ENCODE measurements at places on chromosomes 7 and 10.
A peak's percentile ranks its signal among the peaks of the same experiment; 100 is the strongest.

DNA sequence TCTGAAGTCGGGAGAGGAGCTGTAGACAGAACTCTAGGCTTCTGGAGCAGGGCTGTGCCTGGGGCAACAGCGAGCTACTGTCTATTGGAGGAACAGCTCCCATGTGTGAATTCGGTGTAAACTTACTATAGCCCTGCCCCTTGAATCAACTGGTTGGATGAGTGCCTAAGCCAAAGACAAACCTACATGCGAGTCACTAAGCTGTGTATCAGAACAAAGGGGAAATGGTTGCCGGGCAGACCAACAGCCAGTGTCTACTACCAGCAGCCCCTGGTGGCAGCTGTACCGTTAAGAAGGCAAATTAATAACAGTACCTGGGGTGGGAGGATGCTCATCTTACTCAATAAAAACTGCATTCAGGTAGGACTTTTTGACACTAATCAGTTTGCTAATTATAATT, 343.6 kb downstream of the ACTR3B start:
- DNase-seq: no peak

DNA sequence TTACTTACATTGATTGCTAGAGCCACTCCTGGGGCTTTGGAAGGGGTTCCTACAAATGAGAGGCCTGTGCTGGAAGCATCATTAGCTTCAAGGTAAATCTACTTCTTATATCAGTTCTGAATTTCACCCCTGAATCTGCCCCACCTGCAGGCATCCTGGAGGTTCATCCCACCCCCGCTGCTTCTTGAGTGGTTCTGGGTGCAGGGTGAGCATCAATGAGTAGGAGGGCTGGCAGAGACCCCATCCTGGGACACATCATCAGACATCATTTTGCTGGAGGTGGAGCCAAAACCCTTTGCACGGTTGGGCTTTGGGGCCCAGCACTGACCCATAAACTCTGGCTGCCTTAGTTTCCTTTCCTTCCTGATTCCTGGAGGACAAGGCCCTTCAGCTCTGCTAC, 143.7 kb downstream of the PTPN20 start:
- DNase-seq: no peak

DNA sequence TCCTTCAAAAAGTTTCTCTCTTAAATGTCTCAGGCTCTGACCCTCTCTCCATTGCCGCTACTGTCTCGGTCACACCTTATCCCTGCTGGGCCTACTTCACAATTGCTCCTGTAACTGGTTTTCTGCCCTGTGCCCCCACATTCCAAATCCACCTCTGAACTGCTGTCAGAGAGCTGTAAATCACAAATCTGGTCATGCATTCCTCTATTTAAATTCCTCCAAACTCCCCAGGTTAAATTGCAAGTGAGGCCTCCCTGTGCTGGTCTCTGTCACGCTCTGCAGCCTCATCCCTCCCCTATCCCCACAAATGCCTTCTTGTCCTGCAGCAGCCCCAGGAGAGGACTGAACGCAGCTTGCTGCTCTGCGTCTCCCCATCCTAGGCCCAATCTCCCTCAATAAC, 40.4 kb upstream of the CDCA7L start:
- no peak for DNase-seq

- DNase-seq: no peak
Observed at GRCh38 chr10:81963606-81964005, 88.6 kb downstream of the NRG3 start.

DNA sequence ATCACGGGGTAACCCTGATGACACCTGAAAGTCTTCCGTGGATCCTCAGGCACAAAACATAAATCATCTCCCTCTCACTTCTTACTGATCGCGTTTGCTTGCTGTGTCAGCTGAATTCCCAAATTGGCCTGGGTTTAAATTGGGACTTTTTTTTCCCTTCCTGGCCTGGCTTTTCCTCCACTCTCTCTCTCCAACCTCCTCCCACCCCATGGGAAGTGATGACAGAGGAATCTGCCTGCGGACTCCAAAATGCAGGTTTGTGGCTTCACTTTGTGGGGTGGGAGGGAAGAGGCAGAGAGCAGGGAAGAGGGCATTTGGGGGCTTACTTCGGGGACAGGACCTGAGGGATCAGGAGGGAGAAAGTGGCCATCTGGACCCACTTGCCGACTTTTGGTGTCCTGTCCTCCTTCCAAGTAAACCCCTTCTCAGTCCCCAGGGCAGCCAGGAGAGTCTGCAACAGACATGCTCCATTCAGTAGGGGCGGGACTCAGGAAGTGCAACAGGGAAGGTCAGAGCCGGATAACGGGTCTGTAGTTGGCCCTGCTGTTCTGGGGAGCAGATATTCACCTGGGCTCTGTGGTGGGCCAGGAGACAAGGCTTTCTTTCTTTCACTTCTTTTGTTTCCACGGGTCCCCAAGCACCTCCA, 172.7 kb downstream of the PLXNA4 start:
- DNase-seq: no peak

GRCh38 chr7:114180556-114181266, 233.9 kb upstream of the FOXP2 start:
- DNase-seq: no peak

DNA sequence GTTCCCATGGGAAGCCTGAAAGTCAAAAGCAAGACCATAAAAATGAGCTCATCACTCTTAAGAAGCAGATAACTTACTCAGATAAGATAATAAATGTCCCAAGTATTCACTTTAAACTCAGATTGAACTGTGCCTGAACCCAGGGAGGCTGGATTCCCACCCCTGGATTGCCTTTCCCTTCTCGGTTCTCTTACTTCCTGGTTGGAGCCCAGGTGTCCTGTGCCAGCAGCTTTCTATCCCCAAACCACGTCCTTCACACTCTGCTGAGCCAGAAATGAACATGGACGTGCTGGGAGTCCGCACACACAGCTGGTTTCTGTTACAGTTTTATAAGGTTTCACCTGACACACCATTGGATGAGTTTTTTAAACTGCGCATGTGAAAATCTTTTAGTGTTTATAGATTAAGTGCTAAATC, 636.2 kb upstream of the IGFBP3 start:
- peak; percentile 76 for DNase-seq

- peak; percentile 71 for DNase-seq
Observed at GRCh38 chr7:159015454-159016410, 128.9 kb downstream of the VIPR2 start.

GRCh38 chr7:107676249-107676648, 15.6 kb downstream of the SLC26A4 start:
- DNase-seq: no peak

DNA sequence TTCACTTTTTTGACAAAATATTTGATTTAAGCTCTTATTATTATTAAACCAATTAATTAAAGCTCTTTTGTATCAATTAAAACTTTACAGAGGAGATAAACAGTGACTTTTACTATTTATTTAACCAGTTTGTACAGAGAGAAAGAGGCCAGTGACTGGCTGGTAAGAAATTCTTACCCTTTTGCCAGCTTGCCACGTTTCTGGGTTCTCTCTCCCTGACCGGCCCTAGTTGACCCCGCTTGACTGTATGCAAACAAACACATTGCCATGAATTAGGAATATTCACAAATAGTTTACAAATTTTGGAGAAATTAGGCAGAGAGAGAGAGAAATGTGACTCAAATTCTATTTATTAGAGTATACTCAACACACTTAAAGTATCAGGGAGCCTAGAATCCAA, 36.2 kb downstream of the NPVF start:
- no peak for DNase-seq

GRCh38 chr7:20198260-20198659, 18.9 kb downstream of the MACC1 start:
- DNase-seq: no peak

GRCh38 chr10:126917975-126918908, 13.0 kb downstream of the DOCK1 start:
- DNase-seq: no peak

DNA sequence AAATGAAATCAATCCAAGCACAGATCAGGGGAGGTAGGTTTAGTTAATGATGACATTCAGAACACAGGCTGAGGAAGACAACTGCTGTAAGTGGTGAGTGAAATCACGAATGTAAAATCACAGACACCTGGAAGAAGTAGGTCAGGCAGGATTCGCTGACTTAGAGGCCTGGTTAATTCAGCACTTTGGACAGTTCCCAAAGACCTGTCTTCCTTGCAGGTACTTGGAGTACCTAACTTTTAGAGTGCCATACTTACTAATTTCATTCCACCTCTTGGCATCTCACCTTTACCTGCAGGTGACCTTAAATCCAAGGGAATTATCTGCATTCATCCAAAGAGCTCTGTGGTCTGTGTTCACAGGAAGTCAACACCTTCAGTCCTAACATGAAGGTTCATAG, 822.3 kb downstream of the PHTF2 start:
- DNase-seq: no peak

DNA sequence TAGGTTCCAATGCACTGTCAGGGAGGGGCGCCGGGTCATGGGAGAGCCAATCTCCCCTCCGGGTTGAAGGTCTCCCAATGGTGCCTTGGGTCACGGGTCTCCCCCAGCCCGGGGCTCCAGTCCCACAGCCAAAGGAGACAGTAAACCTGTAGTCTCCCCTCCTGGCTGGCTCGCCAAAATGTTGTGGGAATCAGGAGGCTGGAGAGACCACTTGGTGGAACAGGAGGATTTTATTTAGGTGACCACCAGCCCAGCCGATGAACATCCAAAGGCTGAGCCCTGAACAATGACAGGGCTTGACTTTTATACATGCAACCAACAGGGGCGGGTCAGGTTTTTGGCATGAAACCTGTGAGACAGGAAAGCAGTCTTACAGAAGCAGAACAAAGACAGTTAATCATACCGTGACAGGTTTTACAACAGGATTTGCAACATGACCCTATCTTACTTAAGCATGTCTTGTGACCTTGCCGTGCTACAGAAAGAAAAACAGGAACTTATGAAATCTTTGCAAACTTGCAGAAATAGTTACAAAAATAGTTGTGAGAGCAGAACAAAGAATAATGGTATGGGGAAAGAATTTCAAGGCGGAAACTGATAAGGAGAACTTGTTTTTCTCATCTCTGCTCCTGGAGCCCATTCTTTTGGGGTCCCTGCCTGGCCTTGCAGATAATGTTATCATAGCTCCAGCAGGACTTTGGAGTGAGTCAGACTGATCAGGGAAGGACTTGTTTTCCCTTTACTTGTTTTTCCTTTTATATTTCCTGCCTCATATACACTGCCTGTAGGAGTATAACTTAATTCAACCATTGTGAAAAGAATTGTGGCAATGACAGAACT, 7.1 kb downstream of the ERV3-1 start:
- DNase-seq: no peak

- no peak for DNase-seq
Observed at GRCh38 chr7:126716321-126716720, 536.4 kb downstream of the GRM8 start.

GRCh38 chr7:49333180-49333881, 409.0 kb downstream of the CDC14C start:
- no peak for DNase-seq

GRCh38 chr10:6244510-6244909, 41.8 kb downstream of the PFKFB3 start:
- no peak for DNase-seq

- DNase-seq: no peak
Observed at GRCh38 chr7:87797798-87798403, 78.3 kb downstream of the SLC25A40 start.

GRCh38 chr7:73770860-73771670, 995 bp upstream of the CLDN3 start:
- no peak for DNase-seq

GRCh38 chr10:3606309-3606708, 178.7 kb downstream of the KLF6 start:
- no peak for DNase-seq

GRCh38 chr10:110516815-110517492, 19.2 kb downstream of the DUSP5 start:
- no peak for DNase-seq

GRCh38 chr10:121205625-121206024, 354.5 kb downstream of the WDR11 start:
- DNase-seq: no peak

DNA sequence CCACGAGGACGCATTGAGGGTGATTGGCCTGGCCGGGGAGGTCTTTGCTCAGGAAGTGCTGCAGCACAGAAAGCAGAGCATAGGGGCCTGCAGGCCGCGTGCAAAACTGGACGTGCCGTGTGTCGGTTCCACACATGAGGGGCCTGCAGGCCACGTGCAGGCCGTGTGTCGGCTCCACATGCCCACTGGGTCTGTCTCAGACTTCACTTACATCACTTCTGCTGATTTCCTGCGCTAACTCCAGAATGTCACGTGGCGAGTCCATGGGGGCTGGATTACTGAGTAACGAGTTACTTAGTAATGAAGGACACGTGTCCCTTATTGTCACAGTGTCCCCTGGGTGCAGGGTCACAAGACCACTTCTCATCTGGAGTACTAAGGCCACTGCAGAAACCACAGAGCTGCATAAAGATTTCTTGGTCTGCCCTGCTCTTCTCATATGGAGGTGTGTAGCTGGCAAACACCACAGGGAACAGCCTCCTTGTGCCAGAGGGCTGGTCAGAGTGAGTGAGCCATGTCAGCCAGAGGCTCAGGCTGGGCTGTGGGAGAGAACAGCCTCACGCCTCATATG, 60.8 kb downstream of the GDI2 start:
- DNase-seq: no peak

DNA sequence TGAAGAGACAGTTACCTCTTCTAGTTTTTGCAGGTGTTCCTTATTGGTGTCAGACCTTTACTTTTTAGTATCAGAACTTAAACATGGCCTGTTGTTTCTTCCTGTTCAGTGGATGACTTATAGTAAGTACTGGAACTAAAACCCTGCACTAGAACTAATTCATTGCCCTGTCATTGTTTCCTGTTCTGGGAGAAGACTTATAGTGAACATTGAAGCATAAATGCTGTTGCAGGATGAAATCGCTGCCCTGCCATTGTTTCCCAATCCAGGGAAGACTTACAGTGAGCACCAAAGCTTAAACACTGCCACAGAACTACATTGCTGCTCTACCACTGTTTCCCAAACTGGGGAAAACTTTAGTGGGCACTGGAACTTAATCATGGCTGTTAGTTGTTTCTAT, 13.1 kb downstream of the IPMK start:
- DNase-seq: no peak

DNA sequence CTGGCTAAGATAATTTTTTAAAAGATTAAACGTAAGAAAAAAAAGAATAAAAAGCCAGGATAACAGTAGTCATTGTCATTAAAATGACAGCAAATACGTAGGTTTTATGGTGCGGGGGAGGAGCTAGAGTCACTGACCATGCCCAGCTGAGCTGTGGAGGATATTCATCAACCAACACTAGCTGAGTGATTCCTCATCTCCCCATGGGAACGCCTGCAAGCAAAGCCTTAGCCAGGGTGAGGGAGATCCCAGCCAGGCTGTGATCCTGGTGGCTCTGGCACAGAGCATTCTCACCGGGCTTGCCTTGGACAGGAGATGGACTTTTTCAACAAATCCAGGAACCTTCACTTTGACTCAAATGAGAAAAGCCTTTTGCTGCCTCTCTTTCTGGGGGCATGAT, 94.2 kb downstream of the HIP1 start:
- DNase-seq: no peak

All from Peyer's patch (tissue), 4 donors.